ENCODE measurements at places on chromosomes 7 and 10.

DNA sequence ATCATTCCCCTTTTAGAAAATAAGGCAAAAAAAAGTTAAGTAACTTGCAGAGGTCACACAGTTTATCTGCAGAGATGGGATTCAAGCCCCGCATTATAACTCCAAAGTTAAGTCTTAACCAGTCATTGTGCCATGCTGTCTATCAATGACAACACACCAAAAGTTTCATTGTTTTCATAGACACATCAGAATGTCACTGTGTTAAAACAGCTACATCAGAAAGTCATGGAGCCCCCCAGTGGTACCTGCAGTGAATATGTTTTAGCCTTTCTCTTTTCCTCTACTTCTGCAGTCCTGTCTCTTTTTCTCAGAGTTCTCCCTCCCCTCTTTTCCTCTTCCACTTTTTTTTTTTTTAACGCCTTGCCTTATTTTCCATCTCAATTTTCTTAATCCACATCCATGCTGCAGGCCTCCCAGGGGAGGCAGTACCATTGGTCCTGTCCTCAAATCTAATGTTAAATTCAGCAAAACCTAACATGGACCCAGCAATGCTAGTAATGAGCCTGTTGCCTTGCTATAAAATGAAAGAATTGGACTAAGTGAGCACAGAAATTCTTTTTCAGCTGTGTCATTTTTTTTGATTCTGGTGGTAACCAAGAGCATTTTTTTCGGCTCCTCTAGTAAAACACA is 3.8 kb upstream of the NRCAM start:
- peak; percentile 69 for DNase-seq

DNA sequence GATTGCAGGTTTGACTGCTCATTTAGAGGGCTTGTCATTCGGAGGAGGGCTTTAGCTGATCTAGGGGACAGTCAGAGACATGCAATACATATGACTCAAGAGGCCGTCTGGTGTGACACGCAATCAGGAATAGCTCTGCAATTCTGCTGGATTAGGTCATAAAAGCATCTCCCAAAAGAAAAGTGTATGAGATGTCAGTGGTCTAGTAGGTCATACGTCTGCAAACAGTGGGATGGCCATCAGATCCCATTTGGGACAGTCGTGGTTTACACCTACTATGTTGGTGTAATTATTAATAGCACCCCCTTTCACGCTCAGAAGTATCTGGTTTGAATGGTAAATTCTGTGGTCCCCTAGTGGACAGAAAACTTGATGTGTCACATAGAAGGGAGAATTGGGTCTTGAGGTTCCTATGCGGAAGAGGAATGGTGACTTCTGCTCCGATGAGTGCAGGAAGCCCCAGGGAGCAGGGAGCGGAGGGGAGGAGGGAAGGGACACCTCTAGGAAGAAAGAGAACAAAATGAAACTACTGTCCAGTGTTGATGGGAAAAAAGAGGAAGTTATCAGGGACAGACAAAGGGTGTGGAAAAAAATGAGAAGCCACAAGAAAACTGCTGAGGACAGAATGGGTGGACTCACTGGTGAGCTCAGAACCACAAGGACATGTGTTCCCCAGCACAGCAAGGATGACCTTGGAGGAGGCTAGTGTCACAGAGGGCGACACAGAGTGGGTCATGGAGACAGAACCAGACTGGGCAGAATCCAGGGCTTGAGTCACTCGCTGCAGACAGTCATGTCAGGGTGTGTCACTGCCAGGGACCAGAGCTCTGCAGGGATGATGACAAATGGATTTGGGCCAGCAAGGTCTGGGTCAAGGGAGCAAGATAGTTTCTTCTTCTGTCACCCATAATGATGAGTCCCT is 59.9 kb downstream of the MAP3K8 start:
- DNase-seq = no peak

- no peak for DNase-seq
Measured at GRCh38 chr7:135164357-135165061, 6.0 kb downstream of the CYREN start.

DNA sequence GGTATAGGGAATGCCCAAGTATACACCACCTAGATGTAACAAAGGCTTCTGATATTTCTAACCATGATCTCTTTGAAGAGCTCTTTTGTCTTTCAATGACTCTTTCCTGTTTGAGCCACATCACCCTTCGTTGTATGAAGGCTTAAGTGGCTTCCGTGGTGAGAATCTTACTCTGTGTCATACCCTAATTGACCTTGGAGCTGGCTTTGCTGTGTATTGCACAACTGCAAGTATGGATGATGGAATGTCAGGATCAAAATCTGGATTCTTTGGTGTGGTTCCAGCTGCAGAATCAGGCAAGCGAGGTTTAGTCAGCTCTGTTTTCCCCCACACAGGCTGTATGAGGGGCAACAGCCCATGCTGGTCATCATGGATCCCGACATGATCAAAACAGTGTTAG is 16.0 kb downstream of the CYP3A43 start:
- DNase-seq = no peak

DNA sequence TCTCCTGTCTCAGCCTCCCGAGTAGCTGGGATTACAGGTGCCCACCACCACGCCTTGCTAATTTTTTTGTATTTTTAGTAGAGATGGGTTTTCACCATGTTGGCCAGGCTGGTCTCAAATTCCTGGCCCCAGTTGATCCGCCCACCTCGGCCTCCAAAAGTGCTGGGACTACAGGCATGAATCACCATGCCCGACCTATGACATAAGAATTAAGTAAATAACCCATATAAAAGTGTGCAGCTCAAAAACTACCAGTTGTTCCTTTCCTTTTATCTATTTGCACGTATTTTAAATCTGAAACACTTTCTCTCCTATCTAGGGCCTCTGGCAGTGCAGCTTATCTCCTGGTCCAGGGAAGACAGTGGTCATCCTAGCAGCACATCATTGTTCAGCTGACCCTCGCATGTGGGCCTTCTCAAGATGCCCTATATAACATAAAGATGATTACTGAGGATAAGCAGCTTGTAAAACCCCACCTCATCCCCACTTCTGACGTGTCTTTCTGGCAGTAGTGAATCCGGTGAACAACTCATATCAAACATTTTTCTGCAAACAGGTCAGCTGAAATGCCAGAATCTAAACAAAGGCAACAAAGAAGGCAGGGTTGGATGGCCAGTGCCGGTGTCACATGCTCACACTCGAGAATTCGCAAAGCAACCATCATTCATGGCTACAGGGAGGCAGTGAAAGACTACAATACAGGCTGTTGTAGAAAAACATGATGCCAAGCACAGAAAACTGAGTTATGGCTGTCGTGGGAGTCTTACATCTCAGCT is 36.0 kb upstream of the KCNIP2 start:
- DNase-seq = no peak

GRCh38 chr7:112140600-112140999 is 65.6 kb downstream of the DOCK4 start:
- DNase-seq = peak; percentile 45

DNA sequence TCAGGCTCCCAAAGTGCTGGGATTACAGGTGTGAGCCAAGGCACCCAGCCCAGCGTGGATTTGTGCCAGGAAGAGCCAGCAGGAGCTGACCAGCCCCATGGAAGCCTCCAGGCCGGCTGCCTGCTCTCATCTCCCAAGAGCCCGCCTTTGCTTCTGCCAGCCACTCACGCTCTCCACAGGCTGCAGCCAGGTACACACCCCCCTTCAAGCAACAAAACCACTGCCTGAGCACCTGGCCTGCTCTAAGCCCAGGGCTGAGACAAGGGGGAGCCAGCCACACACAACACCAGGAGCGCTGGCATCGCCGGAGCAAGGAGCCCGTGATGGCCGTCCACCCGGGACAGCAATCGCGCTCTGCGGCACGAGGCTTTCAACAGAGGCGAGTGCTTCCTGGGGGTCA is 34.5 kb downstream of the MAD1L1 start:
- DNase-seq = no peak

- DNase-seq = no peak
Measured at GRCh38 chr7:2165239-2165609, 67.5 kb downstream of the MAD1L1 start.

GRCh38 chr10:122152544-122152943 is 118.6 kb upstream of the BTBD16 start:
- peak; percentile 59 for DNase-seq

GRCh38 chr10:77820349-77820748 is 106.2 kb downstream of the DLG5 start:
- no peak for DNase-seq

GRCh38 chr7:148394582-148394981 is 196.0 kb upstream of the C7orf33 start:
- no peak for DNase-seq

- DNase-seq = no peak
Measured at GRCh38 chr10:89684604-89685003, 16.8 kb upstream of the KIF20B start.

GRCh38 chr10:110865809-110866482 is 5.8 kb upstream of the PDCD4 start:
- no peak for DNase-seq

DNA sequence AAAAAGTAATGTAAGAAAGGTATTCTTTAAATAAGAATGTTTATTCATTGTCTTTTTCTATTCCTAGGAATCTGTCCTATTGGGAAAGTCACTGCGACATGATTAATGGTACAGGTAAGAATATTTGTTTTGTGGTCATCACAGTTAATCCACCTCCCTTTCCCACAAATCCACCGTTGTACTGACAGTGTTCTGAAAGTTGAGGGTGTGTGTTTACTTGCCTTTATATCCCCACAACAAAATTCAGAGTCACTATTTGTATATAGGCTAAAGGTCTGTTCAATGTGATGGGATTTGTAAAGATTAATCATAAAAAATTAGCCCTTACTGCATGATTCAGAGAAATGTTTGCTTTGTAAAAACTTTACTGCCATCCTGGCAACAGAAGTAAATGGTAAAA is 27.9 kb downstream of the CD36 start:
- no peak for DNase-seq

All from dermis blood vessel endothelial cell (primary cell).